ENCODE measurements at places on chromosomes 5 and 9.
A peak's percentile ranks its signal among the peaks of the same experiment; 100 is the strongest.

- DNase-seq, result no peak
These were observed 15.1 kb downstream of the TTC1 start for GRCh38 chr5:160023908-160024630.

DNA sequence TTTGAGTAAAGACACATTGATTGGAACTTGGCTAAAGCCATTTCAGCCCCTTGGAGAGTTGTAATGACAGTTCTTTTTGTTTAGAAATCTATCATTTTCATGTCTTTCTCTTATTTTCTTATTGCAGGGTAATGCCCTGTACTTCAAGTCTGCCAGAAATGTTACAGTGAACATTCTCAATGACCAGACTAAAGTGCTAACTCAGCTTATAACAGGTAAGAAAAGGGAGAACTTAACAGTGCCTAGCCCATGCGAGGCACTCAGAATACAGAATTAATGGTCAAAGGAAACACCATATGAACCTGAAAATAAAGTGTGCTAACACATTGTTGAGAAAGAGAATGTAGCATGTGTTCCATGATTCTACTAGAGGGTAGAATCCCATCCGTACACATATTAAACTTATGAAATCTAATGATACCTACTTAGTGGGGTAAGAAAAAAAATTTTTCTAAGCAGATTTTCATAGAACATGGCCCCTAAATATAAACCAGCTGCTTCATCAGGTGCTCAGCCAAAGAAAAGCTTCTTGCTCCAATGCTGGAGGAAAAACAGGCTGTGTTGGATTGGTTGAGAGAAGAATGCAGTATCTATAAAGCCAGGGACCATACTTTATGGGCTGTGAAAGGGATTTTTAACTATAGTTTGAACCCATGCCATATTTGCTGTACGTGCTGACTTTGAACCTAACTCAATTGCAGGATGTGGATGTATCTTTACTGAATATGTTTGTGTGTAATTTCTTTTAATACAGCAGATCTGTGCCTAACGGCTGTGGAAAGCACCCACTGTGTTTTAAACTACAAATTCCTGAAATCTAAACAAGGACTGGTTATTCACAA, 260.8 kb upstream of the PPP1R2B start:
- DNase-seq, result no peak

DNA sequence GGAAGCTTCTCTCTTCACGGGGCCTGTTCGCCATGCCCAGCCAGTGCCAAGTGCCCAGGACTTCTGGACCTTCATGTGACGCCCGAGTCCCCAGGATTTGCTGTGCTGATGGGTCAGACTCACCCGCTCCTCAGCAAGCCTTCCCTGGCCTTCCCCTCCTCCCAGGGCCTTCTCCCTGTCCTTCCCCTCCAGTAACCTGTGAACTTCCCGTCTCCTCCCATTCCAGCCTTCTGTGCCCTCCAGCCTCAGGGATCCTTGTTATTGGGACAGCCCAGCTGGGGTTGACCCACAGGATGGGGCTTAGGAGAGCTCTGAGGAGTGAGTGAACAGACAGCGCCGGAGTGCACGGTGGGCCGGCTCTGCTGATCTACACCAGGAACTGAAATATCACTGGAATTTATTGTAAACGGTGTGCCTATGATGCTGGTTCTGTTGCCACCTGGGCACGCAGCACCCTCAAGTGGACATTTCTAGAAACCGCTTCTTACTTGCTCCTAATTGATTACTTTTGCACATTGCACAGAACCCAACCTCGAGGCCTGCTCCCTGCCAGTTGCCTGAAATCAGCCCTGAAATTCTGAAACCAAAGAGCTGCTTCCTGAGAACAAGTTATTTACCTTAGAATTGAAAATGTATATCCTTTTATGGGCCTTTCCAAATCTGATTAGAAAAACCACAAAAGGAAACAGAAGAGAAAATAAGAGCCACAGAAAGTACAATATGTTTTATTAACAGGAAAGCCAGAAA, 1.5 kb downstream of the SPAAR start:
- DNase-seq, result no peak

DNA sequence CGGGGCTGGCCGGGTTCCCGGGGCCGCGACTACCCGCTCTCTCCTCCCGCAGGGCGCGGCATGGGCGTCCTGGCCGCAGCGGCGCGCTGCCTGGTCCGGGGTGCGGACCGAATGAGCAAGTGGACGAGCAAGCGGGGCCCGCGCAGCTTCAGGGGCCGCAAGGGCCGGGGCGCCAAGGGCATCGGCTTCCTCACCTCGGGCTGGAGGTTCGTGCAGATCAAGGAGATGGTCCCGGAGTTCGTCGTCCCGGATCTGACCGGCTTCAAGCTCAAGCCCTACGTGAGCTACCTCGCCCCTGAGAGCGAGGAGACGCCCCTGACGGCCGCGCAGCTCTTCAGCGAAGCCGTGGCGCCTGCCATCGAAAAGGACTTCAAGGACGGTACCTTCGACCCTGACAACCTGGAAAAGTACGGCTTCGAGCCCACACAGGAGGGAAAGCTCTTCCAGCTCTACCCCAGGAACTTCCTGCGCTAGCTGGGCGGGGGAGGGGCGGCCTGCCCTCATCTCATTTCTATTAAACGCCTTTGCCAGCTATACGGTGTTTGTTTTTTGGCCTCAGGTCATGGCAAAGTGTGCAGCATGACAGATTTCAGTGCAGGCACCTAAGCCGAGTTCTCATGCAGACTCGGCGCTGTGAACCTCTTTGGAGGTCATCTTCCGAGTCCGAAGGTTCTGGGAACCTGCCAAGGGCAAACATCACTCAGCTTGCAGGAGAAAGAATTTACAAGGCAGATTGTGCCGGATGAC, 516 bp downstream of the MRPL41 start:
- no peak for DNase-seq

- peak; percentile 74 for DNase-seq
These were observed 71.8 kb upstream of the CD180 start for GRCh38 chr5:67268231-67269021.

GRCh38 chr5:141330299-141331080, at the start of gene PCDHGA1:
PCDHGA1 (plus strand) TSS chr5:141330514.
- DNase-seq, result no peak

- DNase-seq, result no peak
These were observed 37.3 kb upstream of the EGFL7 start for GRCh38 chr9:136625101-136626065.
